Foreskin melanocyte (primary cell): ENCODE measurements at places on chromosomes 5 and 9.

DNA sequence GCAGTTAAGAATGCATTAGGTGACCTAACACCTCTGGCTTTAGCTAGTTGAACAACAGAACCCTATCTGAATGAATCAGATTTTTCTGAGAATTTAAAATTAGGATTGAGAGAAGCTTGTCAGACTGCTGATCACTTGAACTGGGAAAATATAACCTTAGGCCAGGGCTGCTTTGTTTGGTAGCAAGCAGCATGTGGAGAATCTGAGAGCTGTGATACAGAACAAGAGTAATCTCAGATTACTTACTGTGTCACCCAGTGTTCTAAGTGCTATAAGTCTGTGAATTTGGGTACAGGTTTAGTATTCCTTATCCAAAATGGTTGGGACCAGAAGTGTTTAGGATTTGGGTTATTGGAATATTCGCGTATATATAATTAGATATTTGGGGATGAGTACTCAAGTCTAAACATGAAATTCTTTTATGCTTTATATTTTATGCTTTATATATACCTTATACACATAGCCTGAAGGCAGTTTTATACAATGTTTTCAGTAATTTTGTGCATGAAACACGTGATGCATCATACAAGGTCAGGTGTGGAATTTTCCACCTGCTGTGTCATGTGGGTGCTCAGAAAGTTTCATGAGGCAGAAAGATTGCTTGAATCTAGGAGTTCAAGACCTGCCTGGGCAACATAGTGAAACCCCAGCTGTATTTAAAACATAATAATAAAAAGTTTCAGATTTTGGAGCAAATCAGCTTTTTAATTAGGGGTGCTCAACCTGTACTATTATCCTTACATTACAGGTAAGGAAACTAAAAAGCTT is 8.3 kb upstream of the CHD1 start:
- DNase-seq, result no peak

GRCh38 chr5:3340471-3340870 is 255.2 kb upstream of the IRX1 start:
- no peak for DNase-seq

- peak; percentile 12 for DNase-seq
These were observed 37.1 kb downstream of the PLPP1 start for GRCh38 chr5:55497712-55498111.

- no peak for DNase-seq
These were observed 45.8 kb downstream of the MEIKIN start for GRCh38 chr5:131899686-131900085.

GRCh38 chr5:90871391-90871991 is 312.9 kb downstream of the ADGRV1 start:
- no peak for DNase-seq

DNA sequence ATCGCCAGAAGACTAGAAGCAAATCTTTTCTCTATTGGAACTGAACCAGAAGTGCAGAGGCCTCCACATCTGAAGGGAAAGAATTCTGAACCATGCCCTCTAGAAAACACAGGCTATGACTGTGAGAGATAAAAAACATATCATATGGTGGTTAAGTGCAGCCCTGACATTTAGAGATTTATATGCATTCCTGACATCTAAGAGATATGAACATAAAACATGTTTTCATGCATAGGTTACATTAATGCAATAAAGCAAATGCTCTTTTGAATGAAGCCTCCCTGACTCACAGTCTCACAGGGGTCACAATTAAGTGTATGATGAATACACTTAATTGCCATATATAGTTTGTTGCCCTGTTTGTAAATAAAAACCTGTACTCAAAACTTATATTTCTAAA is 28.9 kb upstream of the CKMT2 start:
- no peak for DNase-seq
